ENCODE measurements at places on chromosomes 1 and 21.

GRCh38 chr1:221724931-221725605 is 16.8 kb downstream of the DUSP10 start:
- DNase-seq, result no peak

- DNase-seq, result no peak
Measured at GRCh38 chr1:37073854-37074379, 39.6 kb upstream of the GRIK3 start.

GRCh38 chr1:11473491-11474034 is 5.4 kb upstream of the DISP3 start:
- peak; percentile 25 for DNase-seq

DNA sequence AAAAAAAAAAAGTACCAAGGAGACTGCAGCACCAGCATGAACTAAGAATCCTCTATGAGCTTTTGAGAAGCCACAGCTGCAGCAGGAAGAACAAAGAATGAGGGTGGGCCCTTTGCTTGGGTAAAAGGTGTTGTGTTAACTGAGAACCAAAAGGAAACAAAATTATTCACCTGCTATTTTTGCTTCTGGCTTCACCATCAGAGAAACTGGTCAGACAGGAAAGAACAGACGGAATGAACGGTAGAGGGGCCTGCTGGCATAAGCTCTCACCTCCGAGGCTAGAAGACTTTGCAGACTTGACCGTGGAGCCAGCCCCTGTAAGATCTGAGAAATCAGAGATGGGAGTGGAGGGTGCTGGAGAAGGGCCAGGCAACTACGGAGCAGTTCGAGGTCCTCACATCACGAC is 27.6 kb downstream of the IL10RB start:
- DNase-seq, result no peak

DNA sequence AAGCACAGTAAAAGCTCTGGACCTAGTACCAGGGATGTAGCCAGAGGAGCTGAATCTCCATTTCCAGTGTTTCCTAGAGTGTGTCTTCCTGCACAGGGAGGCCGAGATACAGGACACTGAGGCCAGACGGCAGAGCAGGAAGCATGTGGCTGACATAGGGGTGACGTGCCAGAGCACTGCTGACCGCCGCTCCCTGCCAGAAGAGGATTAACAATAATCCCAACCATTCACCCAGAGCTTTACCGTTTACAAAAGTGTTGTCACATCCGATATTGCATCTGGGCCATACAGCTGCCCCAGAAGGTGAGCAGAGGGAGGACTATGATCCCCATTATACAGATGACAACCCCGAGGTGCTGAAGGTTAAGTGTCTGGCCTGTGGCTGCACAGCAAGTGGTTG is 5.8 kb upstream of the CLDN19 start:
- DNase-seq, result no peak

DNA sequence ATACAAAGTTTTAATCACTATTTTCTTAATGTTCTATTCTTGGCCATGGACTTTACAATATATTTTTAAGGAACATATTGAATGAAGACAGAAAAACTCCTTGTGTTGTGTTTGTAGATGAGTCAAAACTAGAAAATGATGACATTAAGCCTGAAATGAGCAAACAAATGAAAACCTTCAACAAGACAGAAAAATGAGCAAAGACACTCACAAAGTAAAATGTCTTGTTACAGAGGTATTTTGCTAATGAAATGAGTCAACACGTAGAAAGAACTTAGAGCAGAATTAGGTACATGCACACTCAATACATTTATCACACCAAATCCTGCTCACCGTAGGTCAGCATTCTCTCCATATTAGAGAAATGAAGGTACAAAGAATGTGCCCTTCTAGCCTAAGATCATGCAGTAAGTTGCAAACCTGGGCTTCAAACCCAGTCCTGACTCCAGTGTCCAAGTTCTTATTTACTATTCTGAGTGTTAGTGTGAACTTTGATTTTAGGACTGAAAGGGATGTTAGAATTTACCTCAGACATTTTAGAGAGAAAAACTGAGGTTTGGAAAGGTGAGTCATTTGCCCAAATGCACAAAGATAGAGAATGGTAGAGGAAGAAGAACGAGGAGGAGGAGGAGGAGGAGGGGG is 133.9 kb upstream of the SGIP1 start:
- DNase-seq, result no peak

DNA sequence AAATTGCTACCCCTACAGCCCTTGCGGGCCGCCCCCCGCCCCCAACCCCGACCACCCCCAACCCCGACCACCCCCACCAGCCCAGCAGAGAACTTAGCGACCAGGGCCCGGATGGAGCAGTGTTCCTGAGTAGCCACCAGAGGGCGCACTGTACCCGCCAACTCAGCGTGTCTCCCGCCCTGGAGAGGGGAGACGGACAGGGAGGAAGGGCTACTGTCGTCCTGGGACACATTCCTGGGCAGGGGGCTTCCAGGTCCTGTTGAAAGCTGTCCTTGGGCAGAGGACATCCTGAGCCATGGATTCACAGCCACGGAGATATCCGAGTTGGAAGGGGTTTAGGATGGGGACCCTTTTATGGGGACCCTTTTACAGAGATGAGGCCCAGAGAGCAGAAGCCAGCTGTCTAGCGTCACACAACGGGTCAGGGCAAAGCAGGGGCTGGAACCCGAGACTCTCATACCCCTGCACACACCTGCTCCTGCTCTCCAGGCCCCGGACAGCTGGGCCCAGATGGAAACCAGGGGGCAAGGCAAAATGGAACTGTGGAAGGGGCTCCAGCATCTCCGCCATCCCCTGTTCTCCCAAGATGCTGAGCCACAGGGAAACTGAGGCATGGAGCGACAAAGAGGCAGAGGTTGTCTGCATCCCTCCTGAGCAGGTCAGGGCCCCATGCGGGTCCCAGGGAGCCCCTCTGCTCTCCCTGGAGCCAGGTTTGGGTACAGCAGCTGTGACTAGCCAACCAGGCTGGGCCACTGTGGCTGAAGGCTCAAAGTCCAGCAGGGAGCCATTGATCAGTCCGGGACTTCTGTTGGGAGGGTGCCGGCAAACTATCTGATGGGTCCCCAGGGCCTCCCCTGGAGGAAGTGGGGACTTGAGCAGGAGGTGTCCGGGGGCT is 25.0 kb upstream of the LAPTM5 start:
- peak; percentile 47 for DNase-seq

GRCh38 chr1:174818014-174818616 is 181.6 kb upstream of the CACYBP start:
- DNase-seq, result no peak

DNA sequence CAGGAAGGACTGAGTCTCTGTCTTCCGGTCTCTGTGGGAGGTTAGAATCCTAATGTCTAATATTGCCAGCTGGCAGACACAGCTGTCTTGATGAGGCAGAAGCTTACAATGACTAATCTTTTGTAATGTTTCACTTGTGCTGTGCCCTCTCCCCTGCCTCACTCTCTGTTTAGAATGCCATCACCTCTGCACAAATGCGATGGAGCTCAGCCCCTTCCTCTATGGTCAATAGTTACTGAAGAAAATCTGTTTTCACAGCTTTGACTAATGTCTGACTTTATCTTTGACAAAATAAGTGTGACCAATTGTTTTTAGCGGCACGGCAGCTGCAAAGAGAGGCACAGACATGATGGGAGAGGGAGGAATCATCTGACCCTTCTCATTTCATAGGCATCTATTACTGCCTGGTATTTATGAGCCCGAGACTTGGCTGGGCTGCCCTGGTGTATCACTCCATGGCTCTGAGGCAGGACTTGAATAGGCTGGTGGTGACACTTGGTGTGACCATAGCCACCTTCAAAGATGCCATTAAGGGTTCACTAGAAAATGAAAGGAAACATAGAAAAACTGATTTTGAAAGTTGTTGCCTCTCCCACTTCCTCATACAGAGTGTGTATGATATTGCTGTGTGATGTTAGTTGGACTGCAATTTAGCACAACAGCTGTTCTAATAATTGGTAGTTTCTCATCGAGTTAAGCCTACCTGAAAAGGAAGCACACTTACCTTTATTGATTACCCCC is 163.2 kb upstream of the NBPF11 start:
- DNase-seq, result no peak

DNA sequence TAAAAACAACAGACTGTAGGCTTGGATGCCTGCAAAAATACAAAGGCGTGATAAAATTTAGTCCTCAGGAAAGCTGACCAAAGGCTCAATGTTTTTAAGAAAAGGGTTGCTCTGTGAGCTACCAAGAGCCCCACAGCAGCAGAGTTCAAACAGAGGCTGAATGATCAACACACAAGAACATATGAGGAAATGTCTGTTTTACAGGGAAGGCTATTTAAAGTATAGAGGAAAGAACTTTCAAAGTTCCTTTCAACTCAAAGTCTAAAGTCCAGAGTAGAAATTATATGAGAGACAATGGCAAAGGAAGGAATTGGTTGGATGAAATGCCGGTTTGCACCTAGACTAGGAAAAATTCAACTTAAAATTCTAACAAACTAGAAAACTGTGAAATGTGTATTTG is 8.6 kb downstream of the CLSTN1 start:
- no peak for DNase-seq

- DNase-seq, result peak; percentile 73
Measured at GRCh38 chr1:116574581-116575291, 3.9 kb upstream of the CD58 start.

GRCh38 chr1:14659913-14660312 is 61.4 kb downstream of the KAZN start:
- no peak for DNase-seq

- peak; percentile 2 for DNase-seq
Measured at GRCh38 chr1:64440183-64440826, 29.6 kb upstream of the CACHD1 start.

GRCh38 chr21:37620401-37620800 is 253.8 kb downstream of the DYRK1A start:
- no peak for DNase-seq

- no peak for DNase-seq
Measured at GRCh38 chr1:54967372-54967771, 13.1 kb upstream of the TMEM61 start.

GRCh38 chr21:42093186-42093585 is 22.1 kb downstream of the UMODL1 start:
- DNase-seq, result no peak

GRCh38 chr1:82179131-82179530 is 378.4 kb downstream of the ADGRL2 start:
- no peak for DNase-seq

DNA sequence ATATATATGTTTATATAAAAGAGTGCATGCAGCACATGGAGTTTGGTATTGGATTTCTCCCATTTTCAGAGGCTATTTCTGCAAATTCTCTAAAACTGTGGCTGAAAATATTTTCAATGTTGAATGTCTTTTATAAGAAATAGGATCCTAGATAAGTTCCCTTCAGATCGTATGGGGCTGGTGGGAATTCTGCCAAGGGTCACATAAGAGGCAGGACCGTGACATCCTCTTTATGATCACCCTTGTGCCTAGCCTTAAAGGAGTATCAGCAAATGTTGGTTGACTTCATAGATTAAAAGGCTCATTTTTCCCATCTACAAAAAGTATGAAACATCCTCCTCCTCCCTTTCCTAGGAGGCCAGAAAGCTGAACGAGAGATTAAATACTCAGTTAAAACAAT is 1.3 kb upstream of the IFNAR2 start:
- no peak for DNase-seq

Measured in common myeloid progenitor, CD34-positive (primary cell).